ENCODE measurements at places on chromosomes 1 and 21.

- no peak for DNase-seq
These were observed 1548.6 kb upstream of the B3GALT2 start for GRCh38 chr1:194734970-194735369.

DNA sequence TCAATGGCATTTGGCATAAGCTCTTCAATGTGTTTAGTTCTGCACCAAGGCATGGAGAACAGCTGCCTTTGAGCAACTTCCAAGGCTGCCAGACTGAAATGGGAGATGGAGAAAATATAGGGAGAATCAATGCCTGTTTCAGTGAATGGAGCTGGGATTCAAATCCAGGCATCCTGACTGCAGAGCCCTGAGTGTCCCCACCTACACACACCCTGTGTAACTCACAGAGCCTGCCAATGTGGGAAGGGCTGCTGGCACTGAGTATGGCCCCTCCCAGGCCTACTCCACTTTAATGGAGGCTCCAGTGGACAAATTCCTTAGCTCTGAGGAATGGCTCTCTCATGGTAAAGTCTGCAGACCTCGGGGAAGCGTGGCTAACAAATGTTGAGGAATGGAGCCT, 145.6 kb upstream of the TNR start:
- no peak for DNase-seq

DNA sequence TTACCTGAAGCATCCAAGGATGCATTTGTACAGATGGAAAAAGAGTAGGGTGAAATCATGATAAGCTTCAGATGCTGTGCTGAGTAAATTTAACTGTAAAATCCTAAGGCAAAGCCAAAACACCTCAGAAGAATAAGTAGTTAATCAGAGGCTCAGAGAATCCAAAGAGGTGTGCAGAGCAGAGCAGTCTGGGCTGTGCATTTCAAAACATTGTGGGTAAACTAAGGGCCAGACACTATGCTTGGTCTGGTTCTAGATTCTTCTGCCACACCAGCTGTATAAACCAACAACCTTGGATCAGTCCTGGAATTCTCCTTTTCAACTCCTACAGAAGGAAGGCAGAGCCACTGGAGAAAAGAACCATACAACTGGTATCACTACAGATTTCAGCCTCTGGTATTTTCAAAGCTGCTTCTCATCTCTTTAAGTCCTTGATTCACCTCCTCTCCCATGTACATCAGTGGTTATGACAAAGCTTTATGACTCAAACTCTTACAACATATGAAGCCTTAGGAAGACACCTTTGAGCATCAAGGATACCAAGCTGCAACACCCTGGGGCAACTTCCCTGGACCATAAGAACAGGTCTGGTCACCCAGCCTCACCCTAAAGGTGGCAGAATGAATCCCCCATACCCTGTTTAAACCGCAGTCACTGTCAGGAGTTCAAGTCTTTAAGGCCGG, 11.6 kb upstream of the HIPK1 start:
- DNase-seq: no peak

DNA sequence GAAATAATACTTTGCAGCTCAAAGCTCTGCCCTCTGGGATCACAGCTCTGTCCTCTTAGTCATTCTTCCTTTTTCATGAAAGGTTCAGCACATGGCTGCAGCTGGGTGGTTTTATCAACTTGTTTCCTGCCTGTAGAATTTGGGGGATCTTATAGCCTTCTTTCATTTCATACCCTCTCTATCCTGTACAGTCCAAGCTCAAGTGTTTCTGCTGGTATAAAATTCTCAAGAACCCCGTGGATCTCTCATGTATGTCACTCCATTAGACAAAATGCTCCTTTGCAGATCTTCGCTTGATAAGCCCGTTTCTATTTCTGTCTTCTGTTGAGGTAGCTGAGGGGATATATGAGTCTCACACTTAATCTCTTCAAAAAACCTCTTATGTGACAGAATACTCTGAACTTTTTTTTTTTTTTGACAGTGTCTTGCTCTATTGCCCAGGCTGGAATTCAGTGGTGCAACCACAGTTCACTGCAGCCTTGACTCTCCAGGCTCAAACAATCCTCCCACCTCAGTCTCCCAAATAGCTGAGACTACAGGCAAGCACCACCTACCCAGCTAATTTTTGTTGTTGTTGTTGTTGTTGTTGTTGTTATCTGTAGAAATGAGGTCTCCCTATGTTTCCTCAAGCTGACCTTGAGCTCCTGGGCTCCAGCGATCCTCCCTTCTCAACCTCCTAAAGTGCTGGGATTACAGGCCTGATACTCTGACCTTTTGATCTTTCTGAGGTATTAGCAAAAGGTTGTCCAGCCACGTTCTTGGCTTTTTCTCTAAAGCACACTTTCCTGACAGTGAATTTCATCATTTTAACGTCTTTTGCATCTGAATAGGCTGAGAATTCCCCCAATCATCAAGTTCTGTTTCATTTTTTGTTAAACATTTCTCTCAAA, 24.6 kb upstream of the COL9A2 start:
- no peak for DNase-seq

DNA sequence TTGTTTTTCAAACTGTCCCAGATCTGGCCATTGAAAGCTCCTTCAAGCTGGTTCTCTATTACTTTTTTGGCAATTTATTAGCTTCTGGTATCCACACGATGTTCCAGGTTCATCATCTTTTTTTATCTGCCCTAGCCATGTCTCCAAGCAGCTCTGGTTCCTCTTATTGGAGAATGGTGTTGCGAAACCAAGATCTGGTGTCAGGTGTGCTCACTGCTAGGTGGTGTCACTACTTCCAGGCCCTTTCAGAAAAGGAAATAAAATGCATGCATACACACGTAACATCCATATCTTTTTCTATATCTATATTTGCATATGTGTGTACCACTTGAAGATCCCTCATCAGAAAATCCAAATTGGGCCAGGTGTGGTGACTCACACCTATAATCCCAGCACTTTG, 53.3 kb downstream of the GATAD2B start:
- no peak for DNase-seq

- DNase-seq: no peak
These were observed 986.0 kb downstream of the TTLL7 start for GRCh38 chr1:83012950-83013349.

DNA sequence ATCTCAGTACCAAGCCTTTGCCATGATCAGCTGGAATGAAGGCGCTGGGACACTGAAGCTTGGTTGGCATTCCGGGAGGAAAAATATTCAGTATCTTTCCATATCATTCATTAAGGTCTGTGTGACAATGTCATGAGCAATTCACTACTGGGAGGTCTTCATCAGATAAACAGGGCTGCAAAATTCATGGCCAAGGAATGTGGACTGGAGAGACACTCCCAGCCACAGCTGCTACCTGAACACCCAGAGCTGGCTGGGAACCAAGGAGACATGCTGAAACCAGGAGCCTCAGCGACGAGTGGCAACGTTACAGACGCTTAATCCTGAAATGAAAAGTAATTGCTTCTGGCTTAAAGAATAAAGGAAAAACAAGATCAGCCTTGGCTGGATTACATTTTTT, 30.6 kb upstream of the DDAH1 start:
- DNase-seq: no peak

DNA sequence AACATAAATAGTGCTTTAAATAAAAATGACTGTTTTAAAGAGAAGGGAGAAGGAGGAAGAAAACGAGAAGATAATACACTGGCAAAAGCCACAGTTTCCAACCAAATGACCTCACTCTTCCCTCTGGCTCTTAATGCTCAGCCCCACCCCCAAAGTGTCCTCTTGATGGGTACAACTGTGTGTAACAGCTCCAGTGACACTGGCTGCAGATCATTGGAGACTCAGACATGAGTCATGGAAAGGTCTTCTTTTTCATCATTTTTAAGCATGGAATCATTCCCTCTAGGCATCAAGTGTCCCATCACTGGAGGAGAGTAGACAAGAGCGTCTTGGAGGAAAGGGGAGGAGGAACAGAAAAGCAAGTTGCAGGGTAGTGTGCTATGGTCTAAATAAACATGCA, 333.0 kb downstream of the PAPPA2 start:
- no peak for DNase-seq

GRCh38 chr21:42109473-42109872, 38.4 kb downstream of the UMODL1 start:
- DNase-seq: no peak

GRCh38 chr1:32782086-32782485, 35.1 kb downstream of the YARS1 start:
- DNase-seq: no peak

- no peak for DNase-seq
These were observed 20.7 kb upstream of the WNT4 start for GRCh38 chr1:22163564-22163963.

DNA sequence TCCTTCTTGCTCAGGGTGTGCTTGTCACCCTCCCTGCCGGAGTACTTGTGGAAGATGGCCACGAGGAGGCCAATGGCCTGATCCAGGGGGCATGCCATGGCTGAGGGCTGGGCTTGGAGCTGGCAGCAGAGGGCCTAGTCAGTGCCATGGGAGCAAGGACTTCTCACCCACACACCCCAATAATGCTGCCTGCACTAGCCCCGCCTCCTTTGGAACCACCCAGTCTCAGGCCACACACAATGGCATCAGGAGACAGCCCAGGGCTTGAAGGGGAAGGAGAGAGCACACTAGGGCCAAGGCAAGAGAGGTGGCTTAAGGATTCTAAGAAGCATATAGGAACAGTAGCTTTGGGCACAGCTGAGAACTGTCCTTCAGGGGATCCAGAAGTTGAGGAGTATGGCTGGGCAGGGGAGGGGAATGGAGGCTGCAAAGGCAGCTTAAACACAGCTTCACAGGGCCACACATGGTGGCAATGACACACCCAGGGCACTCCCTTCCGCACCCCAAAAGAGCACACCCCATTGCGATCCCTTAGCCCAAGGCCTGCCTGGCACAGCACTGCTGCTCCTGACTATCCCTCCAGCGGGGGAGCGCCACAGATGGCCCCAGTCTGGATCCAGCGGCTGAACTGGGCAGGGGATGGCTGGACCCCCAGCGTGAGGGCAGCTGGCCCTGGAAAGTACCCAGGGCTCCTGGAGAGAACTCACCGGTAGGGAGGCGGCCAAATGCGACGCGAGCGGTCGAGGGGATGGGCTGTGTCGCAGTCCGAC, at the start of gene S100A6:
S100A6 (minus strand) TSS at position 750 of the 770 bp plus-strand sequence; CDS start at position 98, 652 bp downstream.
- DNase-seq: no peak

- no peak for DNase-seq
These were observed 5.9 kb downstream of the ARHGEF10L start for GRCh38 chr1:17545356-17545755.

- no peak for DNase-seq
These were observed 5.7 kb upstream of the UBE4B start for GRCh38 chr1:10027027-10027426.

DNA sequence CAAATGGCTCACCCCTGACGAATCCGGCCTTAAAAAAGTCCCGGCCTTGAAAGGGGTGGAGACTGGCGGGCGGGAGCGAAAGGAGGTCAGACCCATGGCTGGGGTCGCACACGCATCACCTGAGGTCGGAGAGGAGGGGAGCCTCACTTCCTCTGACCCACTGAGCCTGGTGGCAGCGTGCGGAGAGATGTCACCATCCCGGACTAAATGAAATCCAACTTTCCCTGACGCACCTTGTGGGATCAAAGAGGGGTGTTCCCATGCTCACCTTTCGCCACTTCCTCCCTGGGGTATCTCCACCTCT, 709 bp upstream of the SLC41A1 start:
- DNase-seq: no peak
